ENCODE measurements at places on chromosomes 1 and 21. TPM values are rescaled to one million over a fixed set of nuclear protein-coding genes. Genes with fewer than 3 reads are reported as not detected.

RIMS3 gene
- 0.59 TPM for total RNA-seq

HLX gene
- total RNA-seq = 10.9 TPM

CSRP1 gene
- 91.8 TPM for total RNA-seq

SLC1A7 gene
- total RNA-seq = not detected

TRIM46 gene
- 0.20 TPM for total RNA-seq

CFAP107 gene
- not detected for total RNA-seq

BSND gene
- not detected for total RNA-seq

MAB21L3 gene
- total RNA-seq = 1.4 TPM

TRAF3IP3 gene
- 2.1 TPM for total RNA-seq

ESPN gene
- 6.4 TPM for total RNA-seq

KRTAP21-2 gene
- 1.3 TPM for total RNA-seq

All from skin of body (tissue), 3 donors.